ENCODE measurements at places on chromosomes 12 and 14.

GRCh38 chr12:107458163-107458562 lies 227.4 kb upstream of the PWP1 start:
- DNase-seq = no peak

DNA sequence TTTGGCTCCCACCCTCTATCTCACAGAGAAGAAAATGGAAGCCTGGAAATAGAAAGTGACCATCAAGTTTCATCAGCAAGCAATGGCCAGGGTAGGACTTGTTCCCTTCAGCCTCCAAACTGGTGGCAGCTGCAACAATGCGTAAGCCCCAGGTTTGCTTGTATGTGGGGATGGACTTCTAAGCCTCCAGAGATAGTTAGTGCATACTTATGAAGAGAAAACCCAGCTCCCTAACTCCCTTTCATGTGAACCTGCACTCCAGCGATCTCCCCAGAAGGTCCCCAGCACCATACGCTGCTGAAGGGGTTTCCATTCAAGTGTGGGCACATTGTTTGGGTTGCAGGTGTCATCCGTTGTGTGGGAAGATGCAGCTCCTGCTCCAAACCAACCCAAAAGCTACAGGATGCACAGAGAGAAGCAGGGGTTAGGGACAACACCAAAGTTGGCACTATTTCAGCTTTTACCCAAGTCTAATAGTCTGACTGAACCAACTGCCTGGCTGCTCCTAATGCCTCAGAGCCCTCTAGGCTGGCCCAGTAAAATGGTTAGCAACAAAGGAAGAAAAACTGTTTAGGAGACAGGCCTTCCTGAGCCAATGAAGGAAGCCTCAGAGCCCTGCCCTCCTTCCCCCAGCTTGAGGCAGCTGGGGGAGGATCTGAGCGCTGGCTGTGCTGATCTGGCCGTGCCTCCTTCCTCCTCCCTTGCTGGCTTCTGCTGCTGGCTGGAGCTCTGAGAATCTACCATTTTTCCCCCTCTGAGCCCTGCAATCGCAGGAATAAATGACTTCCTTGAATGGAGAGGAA lies 12.3 kb downstream of the ZFP36L1 start:
- DNase-seq = peak; percentile 72

DNA sequence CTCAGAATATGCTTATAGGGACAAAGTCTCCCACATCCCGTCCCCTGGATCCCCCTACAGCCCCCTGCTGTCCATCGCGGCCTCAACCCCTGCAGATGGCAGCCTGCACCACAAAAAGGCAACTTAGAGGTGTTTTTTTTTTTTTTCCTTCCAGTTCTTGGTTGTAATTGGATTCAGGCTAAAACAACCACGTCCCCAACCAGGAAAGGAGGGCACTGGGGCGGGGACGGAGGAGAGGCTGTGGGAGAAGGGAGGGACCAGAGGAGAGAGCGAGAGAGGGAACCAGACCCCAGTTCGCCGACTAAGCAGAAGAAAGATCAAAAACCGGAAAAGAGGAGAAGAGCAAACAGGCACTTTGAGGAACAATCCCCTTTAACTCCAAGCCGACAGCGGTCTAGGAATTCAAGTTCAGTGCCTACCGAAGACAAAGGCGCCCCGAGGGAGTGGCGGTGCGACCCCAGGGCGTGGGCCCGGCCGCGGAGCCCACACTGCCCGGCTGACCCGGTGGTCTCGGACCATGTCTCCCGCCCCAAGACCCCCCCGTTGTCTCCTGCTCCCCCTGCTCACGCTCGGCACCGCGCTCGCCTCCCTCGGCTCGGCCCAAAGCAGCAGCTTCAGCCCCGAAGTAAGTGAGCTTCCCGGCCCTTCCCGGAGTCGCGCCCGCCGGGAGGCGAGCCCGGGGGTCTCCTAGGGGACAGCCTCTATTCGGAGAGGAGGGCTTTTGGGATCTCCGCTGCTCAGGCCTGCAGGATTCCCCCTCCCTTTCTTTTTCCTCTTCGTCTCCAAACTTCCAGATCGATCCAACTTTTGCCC lies at the start of gene MMP14:
MMP14 (plus strand) TSS at position 285 of the 813 bp plus-strand sequence; CDS start at position 518, 233 bp downstream.
- DNase-seq = peak; percentile 93

GRCh38 chr14:46472261-46472660 lies 179.3 kb downstream of the RPL10L start:
- no peak for DNase-seq

GRCh38 chr12:49825360-49825970 lies 2.7 kb downstream of the NCKAP5L start:
- DNase-seq = peak; percentile 40

GRCh38 chr14:61475316-61475715 lies 153.9 kb downstream of the PRKCH start:
- DNase-seq = peak; percentile 64

DNA sequence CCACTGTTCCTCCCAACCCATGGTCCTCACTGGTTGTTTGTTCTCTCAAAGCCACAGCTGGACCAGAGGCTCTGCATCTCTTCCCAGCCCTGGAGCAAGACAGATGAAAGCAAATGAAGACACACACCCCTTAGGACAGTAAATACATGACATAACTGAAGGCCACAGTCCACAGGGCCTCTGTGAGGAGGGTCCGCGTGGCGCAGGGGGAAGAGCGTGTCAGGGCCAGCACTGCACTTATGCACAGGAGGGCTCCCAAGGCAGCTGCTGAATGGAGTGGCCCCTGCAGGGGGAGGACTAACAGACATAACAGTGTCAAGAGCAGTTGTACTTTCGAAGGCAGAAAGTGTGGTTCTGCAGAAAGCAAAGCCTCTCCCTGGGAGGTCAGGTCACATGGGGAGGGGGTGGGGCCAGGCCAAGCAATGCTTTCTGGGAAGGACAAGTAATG lies 79.9 kb downstream of the CHGA start:
- no peak for DNase-seq

GRCh38 chr12:111024205-111024801 lies 103.9 kb upstream of the MYL2 start:
- DNase-seq = peak; percentile 9

DNA sequence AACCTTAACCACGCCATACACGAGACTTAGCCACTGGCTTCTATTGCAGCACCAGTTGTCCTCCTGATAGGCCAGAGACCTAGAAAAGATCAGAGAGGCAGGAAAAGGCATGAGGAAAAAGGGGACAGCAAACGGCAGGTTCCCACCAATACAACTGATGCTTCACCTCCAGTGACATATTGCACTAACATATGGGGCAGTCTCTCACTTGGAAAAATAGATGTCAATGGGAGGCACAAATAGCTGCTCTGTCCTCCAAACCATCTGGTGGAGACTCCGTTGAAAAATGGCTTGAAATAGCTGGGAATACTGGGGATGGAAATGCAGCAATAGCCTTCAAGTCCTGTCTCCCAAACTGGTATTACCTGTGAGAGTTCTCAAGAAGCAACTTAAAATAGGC lies 20.3 kb downstream of the SLC8A3 start:
- no peak for DNase-seq

DNA sequence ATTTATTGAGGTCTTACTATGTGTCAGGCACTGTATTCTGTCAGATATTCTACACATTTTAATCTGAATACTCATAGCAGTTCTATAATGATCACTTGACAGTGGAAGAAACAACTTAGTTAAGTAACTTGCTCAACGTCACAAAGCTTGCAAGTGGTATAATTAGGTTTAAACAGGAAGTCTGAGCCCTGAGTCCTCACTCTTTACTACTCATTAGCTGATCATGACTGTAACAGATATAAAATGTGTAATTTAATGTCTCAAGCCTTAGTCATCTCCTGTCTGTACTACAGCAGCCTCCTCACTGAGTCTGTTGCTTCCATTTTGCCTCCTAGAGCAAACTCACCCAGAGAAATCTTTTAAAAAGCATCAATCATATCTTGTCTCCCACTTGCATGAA lies 38.9 kb downstream of the PPP4R4 start:
- peak; percentile 58 for DNase-seq

DNA sequence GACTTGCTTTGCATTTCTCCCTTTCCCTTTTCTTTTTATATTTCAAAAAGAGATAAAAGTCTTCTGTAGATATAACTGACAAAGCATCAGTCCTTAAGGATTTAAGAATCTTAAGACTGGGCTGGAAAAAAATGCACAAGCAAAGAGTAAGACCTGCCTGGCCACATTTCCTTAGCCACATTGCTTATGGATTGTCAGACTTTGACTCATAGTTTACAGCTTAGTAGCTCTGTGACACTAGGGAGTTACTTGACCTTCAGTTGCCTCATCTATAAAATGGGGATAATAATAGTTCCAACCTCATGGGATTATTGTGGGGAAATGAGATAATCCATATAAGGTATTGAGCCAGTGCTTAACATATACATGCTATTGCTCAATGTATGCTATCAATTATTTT lies 66.4 kb upstream of the STK38L start:
- DNase-seq = peak; percentile 94

DNA sequence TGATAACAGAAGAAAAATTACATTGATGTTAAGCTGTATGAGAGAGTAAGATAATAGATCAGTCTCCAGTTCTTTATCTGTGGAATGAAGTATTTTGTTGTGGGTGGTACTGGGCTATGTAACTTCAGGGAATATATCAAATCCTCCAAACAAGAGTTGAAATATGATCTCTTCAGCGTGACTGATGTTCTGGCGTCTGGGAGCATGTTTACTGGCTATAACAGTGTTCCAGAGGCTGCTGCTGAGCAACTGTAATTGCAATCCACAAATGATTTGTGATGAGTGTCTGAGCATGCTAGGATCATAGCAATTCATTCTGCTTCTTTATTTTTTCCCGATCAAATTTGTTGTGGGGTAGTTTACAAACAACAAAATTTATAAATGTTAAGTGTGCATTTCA lies 18.6 kb upstream of the CCDC198 start:
- no peak for DNase-seq
